Activated CD8-positive, alpha-beta memory T cell treated with anti-CD3 and anti-CD28 coated beads, Interleukin-2, amount 10 ng/mL, durations not matched to agents 7 days and 5 days (primary cell): ENCODE measurements at places on chromosomes 4 and X. TPM values are rescaled to one million over a fixed set of nuclear protein-coding genes. Genes with fewer than 3 reads are reported as not detected.

FRMD7 gene
- total RNA-seq, result not detected

FOXR2 gene
- not detected for total RNA-seq

MAGIX gene
- total RNA-seq, result 2.0 TPM

MAGEA2 gene
- not detected for total RNA-seq

DNA sequence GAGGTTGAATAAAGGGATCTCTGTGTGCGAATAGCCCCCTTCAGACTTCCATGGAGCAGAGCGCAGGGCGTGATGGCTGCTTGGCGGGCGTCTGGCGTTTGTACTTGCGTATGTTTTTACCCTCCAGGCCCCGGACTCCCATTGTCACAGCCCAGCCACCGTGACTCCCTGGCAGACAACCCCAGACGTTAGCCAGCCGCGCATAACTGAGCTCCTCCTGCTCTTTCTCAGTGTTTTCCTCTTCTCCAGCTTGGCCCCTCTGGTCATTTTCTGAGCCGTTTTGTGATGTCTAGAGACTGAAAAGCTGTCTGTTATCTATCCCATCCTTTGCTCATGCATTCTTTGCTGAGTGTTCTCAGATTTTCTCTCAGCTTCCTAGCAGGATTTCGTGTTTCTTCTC is 54.3 kb downstream of the IGFBP7 start:
- DNase-seq, result no peak

DNA sequence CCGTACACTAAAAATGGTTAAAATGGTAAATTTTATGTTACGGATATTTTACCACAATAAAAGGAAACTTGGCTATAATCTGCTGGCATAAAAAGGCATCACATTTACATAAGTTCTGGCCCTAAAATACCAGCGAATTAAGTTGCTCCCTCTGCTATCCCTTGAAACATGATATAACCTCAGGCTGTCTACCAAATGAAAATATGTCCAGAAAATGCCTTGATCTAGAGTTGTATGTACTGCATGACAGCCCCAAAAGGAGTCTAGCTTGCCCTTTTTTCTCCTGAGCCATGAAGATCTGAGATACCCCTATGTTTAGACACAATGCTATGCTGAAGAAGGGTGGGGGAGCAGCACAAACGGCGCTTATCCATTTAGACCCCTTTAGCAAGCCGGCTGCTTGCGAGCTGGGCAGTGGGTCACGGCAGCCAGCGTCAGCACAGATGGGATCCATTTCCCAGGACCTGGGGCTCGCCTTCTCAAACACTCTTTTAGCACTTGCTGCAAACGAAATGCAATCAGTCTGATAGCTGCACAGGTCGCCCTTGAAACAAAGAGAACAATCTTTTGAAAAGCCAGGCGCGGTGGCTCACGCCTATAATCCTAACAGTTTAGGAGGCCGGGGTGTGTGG is 77.0 kb downstream of the AFAP1 start:
- no peak for DNase-seq

DNA sequence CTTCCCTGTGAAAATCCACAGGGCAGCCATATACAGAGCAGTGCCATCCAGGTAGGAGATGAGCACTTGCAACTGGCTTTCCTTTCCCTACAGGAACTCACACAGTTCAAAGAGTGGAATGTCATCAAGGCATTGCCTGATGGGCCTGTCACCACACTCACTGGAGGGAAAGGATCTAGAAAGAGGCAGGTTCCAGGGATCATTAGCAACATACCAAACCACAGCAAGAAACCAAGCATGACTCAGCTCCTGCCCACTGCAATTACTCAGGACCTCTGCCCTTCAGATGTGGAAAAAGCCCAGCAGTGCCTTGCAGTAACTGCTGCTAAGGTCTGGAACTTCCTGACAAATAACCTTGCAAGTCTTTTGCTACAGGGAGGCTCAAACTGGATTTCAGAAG is 101.2 kb downstream of the ZNF674 start:
- no peak for DNase-seq

DNA sequence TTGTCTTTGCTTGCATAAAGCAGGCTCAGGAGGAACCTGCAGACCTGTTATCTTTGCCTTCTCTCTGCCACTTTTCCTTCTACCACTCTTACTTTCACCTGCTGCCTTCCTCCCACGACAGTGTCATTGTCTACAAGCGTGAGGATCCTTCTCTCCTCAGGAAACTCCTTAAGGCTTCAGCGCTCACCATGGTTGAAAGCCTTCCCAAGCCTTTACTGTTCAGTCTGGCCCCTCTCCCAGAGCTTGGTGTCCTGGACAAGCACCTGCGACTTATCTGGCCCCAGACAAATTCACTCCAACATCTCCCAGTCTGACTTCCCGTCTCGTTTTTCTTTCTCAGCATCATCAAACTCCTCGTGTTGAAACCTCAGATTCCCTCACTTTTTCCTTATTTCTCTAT is 31.0 kb downstream of the CC2D2A start:
- no peak for DNase-seq

DNA sequence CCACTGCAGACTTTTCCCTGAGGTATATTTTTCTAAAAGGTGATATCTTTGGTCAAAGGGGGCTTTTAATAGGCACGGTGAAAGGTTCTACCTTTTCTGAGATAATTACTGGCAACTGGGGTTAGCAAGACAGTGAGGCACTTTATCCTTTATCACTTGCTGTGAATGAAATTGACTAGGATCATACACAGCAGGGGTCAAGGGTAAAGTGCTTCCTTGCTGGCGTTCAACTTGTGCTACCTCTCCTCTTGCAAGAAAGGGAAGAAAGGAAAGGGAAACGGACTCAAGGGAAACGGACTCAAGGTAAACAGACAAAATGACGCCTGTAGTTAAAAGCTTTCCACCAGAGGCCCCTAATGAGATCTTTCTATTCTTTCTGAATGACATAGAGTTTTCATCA is 78.6 kb upstream of the RAPGEF2 start:
- no peak for DNase-seq

DNA sequence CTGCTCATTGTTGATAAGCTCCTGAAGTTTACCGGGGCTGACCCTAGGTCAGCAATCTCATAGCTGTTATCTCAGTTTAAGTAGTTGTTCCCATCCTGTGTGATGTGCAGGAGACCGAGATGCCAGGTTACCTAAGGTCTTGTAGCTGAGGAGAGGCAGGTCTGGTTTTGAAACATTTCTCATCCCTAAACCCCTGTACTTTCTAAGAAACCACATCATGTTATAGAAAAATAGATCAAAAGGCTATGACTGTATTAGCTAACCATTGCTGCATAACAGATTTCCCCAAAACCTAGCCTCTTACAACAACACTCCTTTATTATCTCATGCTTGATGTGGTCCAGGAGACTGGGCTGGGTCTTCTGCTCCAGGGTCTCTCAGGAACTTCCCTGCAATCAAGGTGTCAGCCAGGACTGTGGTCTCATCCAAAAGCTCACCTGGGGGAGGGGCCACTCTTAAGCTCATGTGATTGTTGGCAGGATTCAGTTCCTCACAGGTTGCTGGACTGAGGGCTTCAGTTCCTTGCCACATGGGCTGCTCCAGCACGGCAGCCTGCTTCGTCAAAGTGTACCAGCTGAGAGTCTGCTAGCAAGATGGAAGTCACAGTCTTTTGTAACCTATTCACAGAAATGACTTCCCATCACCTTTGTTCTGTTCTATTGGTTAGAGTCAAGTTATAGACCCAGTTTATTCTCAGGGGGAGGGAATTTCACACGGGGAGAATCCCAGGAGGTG is 60.9 kb upstream of the CLCN4 start:
- no peak for DNase-seq

DNA sequence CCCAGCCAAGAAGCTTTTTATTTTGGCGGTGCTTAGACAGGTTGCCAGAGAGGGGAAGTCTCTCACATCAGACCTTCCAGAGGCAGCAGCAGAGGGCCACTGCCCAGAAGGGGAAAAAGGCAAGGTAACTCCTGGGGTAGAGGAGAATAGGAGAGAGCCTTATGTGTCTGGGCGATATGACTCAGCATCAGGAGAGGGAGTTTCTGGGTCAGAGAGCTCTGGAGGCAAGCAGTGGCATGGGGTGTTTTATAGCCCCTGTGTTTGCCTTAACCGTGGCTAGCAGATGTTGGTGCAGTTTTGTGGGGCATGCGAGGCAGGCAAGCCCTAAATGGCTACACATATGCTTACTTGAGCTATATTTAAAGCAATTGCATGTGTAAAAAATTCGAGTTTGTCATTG is 8.3 kb upstream of the ZXDB start:
- no peak for DNase-seq

GRCh38 chr4:112938461-112939058 is 110.9 kb upstream of the ANK2 start:
- no peak for DNase-seq

- no peak for DNase-seq
These were observed 74.6 kb downstream of the WDR44 start for GRCh38 chrX:118420462-118420861.

GRCh38 chr4:82436780-82437179 is 6.4 kb downstream of the ENOPH1 start:
- DNase-seq, result no peak

GRCh38 chr4:147513091-147513490 is 32.2 kb downstream of the EDNRA start:
- DNase-seq, result no peak
